HepG2 (cell line): ENCODE measurements at places on chromosomes 6 and 20.

- no peak for DNase-seq
Measured at GRCh38 chr6:141488488-141488887, 644.2 kb upstream of the GJE1 start.

DNA sequence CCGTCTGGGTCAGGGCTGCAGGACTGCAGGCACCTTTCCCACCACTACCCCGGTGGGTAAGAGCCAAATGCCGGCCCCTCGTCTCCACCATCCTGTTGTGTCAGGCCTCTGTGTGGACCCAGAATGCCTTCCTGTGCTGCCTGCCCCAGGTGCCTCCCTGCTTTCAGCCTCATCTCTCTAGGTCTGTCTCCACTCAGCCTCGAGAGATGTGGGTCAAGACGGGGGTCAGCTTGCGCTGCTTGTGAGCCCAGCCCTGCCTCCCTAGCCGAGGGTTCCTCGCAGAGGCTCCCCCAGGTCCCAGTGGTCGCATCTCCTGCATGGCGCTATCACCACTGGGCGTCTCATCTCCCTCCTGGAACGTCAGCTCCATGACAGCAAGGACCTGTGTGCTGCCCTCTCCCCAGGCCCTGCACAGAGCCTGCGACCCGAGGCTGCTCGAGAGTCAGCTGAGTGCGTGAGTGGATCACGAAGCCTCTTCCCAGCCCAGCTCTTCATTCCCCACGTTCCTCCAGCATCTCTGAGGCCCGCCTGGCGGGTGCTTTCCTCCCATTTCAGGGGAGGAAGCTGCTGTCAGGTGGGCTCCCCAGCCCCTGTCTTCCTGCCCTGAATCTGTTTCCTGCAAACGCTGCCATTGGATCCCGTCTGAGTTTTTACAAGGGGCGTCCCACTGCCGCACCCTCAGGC, 38.7 kb upstream of the ZBP1 start:
- DNase-seq, result no peak

DNA sequence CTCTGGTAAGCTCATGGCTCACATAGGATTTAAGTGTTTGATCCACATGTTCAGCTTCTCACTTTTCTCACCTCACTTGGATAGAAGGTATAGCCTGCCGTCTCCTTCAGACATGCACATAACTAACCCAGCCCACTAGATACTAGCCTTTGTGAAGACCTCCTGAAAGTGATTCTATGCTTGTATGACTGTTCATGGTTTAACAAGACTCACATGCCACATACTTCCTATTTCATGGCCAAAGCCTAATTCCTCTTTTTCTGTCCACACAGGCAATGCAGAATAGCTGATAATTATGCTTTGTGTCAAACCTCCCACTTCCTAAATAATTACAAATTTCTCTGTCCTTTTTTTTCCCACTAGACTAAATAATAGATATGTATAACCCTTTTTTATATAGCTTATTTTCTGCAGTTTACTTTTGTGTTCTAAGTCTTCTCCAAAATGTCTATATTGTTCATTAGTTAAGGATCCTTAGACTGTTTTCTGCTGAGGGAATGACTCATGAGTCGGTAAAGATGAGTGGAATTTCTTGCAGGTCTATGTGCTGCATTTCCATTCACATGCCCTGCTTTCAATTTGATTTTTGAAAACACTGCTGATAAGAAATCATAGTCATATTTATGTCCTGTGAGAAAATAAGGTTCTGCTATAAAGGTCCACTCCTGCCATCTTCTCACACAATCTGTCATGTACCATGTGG, 43.0 kb downstream of the HDDC2 start:
- no peak for DNase-seq

DNA sequence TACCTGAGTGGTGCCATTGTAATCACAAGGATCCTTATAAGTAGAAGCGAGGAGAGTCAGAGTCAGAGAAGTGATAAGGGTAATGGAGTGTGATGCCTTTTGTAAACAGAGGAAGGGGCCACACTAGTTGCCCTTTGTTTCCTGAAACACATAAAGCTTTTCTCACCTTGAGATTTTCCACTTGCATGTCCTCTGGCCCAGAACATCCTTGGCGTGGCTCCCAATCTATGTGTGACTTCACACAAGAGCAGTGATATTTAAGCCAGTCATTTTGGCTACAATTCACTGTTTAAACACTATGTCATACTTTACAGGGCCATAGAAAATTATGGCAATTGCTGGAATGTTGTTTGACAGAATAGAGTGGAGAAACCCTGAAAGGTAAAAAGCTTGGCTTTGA, 121.2 kb upstream of the BTN3A2 start:
- no peak for DNase-seq

- no peak for DNase-seq
Measured at GRCh38 chr6:11025130-11025529, 19.0 kb downstream of the ELOVL2 start.

DNA sequence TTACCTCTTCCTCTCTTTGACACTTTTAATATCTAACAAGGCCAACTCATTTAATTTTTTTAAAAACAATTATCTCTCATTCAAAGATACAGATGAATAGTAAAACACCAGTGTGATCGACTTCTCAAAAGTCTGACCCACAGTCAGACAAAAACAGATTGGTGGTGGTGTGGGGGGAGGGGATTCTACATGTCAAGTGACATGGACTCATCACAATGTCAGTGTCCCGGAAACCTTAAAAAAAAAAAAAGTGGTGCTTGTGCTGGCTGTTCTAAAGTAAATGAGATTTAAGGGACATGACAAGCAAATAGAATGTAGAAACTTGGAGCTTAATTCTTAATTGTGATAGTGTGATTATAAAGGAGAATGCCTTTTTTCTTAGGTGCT, 16.3 kb upstream of the RFPL4B start:
- no peak for DNase-seq
